ENCODE measurements at places on chromosomes 6 and 20.

GRCh38 chr6:166050559-166050958 lies 117.1 kb downstream of the TBXT start:
- DNase-seq: no peak

DNA sequence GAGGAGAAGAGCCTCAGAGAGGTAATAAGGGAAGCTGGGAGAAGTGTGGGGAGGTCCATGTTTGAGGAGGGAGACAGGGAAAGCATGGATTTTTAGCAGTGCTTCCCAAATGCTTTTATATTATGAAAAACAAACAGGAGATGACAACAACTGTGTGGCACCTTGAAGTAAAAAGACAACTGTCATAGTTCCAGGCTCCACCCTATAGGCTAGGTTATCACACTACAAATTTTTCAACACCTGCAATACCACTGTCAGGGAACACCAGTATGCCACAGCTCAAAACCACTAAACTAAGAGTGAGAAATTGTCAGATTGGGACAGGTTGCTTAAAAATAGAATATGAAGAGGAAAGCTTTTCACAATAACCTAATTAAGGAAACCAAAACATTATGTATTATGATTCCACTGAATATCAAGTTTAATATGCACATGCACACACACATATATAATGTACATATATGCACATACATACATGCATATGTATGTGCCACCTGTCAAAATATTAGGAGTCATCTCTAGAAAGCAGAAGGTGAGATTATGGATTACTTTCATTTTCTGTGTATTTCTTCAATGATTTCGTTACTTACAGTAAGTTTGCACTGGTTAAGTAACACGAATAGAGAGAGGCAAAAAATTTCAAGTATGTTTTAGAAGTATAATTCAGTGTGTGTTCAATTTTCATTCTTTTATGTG lies 261.2 kb downstream of the PTPRK start:
- DNase-seq: no peak

DNA sequence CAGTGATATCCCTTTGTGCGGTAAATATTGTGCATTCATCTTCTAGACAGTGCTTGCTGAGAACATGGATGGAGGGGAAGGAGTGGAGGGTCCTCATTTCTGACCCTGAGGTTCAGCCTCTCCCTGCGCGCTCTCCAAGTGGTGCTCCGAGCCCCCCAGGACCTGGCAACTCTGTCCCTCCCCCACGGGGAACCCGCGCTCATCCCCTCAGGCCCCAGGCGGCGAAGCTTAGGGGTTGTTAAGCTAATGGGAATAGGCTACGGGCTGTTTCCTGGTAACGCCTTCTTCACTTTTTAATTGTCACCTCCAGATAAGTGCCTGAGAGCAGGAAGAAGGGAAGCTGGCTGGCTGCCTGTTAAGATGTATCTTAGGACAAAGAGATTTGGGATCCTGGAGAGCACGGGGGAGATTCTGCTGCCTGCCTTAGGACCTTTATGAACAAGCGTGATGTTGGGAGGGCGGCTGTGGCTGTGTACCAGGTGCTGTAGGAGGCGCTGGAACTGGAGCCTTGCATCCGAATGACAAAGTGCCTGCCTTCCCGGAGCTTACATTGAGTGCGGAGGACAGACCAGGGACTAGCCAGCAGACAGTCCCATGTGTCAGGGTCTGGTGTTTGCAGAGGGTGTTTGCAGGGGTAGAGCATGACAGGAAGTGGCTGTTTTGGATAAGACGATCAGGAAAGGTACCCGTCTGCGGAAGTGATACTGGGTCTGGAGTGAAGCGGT lies 11.7 kb downstream of the TSHZ2 start:
- no peak for DNase-seq

DNA sequence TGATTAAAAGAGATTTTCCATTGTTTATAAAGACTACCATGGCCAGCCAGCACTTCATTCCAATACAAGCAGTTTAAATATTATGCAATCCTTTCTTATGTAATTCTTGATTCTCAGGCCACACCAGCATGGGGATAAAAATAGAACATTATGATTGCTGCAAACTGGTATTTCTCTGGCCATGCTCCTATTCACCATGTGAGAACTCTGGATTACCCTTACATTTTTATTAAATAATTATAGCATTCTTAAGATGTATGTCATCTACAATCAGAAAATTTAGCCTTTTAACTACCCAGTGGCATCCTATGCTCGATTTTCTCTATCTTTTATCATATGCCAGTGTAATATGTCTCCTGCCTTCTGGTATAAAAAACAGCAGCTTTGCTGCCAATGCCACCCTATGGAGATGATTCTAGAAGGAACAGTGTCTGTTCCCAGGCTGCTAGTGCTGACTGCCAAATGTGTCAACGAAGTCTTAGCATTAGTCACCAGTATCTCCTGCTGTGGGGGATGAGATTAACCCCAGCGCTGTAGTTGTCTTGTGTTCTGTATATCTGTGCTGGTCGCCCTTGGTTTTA lies 501.4 kb downstream of the BCKDHB start:
- no peak for DNase-seq

- DNase-seq: no peak
Observed at GRCh38 chr20:43973671-43974450, 59.2 kb downstream of the TOX2 start.

DNA sequence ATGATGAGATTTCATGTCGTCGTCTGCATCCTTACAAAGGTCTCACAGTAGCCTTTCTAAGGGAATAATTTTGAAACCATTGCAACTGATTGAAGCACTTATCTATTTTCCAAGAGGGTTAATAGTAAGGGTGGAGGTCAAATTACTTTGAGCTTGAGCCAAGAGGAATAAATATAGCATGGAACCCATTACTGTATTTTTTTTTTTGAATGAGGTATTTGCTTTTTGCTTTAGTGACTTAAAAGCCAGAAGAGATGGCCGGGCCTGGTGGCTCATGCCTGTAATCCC lies 78.3 kb downstream of the SCAND1 start:
- DNase-seq: no peak

DNA sequence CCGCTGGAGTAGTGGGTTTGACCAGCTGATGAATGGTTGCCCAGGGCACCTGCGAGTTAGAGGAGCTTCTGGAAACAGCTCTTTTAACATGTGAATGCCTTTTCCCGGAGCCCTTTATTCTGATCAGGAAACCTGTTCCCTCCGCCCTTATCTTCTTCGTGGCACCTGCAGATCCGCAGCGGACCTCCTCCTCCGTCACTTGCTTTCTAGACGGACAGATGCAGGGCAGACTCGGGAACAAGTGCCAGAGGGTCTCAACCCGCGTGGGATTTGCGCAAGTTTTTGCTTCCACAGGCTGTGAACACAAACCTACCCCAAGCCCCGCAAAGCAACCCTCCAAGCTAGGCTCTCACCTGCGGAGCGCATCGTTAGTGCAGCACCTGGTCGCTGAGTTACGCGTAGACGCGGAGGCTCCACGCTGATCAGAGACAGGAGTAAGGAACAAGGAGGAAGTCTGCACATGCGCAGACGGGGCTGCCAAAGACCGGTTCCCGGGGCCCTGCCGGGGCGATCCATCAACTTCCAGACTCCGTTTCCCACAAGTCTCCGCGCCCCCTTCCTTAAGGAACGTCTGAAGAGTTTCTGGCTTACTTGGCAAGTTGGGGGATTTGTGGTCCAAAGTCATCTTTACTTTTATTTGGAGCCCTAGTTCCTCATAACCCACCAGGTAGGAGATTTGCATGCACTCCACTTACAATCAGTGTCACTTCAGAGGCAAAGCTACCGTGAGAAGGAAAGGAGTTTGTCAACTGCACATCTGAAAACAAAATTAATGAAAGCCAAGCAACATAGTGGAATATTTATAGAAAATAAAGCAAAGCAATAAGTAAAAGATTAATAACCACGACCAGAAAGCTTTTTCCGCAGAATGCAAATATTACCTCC lies 52.7 kb upstream of the ELMO2 start:
- DNase-seq: peak; percentile 75
